ENCODE measurements at places on chromosomes 4 and X.

DNA sequence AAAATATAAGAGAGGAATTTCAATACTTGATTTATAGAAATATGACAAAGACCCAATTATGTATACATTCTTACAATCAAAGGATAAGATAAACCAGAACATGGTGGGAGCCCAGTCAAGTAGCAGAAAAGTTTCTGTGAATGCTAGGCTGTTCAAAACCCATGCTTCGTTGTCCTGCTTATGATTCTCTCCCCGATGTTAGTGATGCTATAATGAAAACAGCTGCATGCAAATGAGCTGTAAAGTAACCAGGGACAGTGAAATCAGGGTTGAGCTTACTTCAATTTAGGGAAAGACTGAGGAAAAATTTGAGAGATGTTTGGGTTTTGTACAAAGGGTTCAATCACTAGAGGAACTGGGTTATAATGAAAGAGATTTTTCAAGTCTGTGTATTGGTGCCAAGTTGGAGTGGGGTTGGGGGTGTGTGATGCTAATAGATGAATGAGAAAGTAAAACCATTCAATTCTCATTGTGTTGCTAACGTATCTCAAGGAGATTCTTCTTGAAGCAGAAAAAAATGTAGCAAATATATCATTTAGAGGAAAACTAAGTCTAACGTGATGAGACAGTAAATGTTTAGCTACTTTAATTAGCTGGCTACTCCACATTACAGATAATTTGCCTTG lies 59.3 kb upstream of the PPP1R2C start:
- no peak for DNase-seq

DNA sequence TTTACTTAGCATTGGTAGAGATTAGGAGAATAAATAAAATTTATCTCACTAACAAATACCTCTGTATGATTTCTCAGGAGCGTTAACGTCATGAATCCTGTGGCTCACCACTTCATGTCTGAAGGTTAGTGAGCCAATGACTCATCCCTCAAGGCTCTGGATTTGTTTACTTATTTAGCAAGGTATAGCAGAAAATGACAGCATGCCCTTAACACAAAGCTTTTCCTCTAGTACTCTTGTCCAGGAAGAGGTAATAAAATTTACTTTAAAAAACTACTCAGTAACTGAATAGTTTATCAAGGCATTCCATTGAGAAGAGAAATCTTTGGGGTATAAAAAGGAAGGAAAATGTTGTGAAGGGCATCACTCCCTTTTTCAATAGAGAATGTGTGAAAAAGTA lies 823.8 kb downstream of the CCSER1 start:
- peak; percentile 84 for DNase-seq

DNA sequence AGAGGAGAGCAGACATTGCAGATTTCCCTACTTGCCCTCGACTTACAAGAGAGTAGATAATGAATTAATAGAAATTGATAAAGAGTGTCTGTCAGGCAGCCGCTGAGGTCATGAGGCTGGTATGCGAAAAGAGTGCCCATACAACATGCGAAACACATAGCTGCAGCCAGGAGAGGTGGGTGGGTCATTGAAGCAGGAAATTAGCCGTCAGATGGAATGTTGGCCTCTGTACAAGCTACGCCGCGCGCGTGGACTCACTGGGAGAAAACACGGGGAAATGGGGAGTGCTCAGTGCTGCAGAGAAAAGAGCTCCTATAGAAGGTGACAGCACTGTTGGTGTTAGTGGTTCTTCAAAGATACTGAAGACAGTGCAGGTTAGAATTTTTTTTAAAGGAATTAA lies 125.1 kb downstream of the RAPGEF2 start:
- DNase-seq: peak; percentile 94

GRCh38 chrX:133689997-133690599 lies 274.8 kb upstream of the GPC4 start:
- DNase-seq: no peak

DNA sequence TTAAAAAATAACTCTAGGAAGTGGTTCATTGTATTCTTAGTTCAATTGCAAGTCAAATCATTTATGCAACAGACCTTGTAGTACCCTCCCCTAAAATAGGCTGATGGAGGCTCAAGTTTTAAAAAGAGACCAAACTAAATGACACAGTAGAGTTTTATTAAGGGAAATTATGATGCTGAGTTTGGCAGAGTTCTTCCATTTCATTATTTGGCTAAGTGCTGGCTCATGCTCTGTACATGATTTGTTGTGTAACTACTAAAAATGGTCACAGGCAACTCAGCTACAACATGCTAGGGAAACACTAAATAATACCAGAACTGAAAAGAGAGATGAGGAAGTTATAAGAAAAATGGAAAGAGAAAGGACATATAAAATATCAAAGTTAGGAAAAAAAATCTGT lies 96.1 kb upstream of the TFDP3 start:
- DNase-seq: no peak

DNA sequence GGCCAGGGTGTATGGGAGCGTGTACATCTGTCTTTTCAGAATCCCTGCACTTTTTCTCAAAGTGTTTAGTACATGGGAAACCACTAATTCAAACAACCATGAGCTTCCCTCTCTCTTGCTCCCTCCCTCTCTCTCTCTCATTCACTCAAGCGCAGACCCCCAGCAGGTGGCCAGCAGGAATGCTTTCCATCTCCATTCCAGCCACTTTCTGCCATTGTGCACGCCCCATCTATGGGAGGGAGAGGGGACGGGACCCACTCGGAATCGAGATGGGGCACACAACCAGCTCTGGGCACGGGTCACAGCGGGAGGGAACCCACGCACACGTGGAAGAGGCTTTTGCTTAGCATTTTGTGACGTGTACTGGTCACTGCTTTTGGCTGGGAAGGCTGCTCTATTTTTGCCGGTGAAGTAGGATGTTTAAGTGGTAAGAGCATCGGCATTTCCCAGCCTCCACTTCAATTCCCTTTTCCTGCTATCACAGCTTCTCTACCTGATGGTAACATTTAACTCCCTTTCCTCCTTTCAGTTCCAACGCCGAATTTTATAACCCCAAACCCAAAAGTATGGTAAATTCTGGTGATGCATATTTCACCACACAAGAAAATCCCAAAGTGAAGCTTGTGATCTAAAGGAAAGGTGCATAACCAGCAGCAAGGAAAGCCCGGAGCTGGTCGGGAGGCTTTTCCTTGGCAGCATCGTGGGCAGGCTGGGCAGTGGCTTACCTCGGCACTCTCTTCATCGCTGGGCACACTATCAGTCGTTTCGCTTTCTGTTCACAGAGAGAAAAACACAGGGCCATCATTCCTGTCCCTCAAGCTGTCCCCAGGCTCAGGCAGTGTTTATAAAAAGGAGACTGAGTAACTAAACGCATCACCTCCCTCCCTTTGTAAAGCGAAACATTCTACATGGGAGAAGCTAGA lies 84.1 kb downstream of the IRF2 start:
- no peak for DNase-seq

DNA sequence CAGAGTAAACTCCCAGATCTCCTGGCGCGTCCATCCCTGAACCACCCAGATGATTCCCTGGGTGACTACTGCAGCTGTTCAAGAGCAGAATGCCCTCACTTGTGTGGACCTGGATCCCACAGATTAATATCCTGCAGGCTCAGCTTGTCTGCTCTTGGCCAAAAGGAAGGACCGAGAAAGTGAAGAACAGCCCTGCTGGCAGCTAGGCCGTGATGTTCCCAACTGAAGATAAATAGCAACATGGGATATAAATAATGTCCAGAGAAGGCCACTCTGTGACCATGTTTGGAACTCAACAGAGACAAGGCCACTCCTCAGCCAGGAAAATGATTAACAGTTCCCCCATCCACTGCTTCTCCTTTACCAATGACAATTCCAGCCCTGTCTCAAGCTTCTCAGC lies 21.5 kb downstream of the SUPT20HL2 start:
- DNase-seq: no peak

- peak; percentile 61 for DNase-seq
Observed at GRCh38 chr4:44157611-44158277, 290.9 kb downstream of the KCTD8 start.

DNA sequence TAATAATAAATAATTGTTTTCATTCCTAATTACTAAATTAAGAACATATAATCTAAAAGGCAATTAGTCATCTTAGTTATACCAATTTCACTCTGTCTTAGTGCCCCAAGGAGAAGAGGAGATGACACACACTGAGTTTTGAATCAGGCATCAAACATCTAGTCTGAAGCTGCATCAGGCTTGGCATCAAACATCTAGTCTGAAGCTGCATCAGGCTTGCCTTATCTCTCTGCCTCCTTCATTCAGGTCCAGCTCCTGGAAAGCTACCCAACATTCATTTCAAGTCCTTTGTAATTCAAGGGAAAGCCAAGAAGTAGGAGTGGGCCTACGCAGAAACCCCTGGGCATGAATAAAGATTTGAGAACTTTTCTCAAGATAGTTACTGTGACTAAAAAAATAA lies 62.2 kb downstream of the SH3RF1 start:
- DNase-seq: no peak

DNA sequence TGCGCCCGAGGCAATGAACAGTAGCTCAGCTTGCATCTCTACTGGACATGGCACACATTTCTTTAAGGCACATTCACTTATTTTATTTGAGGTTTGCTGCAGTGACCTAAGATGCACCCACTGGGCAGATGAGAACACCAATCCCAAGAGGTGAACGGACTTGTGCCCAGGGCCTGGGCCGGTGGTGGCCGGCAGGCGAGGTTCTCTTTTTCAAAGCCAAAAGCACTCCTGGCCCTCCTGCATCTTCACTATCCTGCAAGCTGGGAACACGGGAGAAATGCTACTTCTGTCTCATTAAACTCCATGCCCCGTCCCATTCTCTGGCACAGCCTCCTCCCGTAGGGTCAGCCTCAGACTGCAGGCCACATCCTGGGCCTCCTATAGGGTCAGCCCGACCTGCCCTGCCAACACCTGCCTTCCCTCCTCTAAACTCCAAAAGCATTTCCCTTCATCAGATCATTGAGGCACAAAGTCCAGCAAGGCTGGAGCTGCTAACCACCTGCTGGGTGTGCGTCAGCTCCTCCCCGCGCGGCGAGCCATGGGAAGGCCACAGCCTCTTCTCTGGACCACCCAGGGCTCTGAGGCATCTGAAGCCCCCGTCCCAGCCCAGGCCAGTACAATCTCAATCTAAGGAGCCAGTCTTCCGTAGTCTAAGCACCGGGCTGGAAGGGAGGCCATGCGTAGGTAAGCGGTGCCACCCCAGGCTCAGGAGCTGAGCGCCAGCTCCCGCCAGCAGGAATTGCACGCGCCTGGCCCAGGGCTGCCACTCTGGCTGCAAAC lies 166.1 kb downstream of the AFAP1 start:
- DNase-seq: no peak

GRCh38 chr4:140595065-140595464 lies 26.3 kb upstream of the UCP1 start:
- no peak for DNase-seq

- no peak for DNase-seq
Observed at GRCh38 chrX:95836517-95836916, 848.1 kb upstream of the DIAPH2 start.

DNA sequence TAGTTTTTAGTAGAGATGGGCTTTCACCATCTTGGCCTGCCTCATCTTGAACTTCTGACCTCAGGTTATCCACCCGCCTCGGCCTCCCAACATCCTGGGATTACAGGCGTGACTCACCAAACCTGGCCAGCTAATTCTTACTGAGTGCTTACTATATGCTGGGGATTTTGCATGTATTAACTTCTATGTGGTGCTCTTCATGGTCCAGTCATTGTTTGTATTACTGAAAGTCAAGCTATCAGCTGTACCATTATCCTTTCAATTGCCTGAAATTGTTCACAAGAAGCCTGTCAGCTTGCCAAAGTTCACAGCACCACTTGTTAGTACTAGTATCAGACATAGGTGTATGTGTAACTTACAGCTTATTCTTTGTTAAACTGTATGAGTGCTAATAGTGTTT lies 1272.1 kb downstream of the ARAP2 start:
- no peak for DNase-seq

- DNase-seq: no peak
Observed at GRCh38 chr4:168188754-168189153, 96.4 kb downstream of the ANXA10 start.

- peak; percentile 74 for DNase-seq
Observed at GRCh38 chr4:60201052-60201673, 999.0 kb upstream of the ADGRL3 start.

GRCh38 chrX:100600340-100600739 lies 15.6 kb downstream of the TNMD start:
- DNase-seq: no peak

DNA sequence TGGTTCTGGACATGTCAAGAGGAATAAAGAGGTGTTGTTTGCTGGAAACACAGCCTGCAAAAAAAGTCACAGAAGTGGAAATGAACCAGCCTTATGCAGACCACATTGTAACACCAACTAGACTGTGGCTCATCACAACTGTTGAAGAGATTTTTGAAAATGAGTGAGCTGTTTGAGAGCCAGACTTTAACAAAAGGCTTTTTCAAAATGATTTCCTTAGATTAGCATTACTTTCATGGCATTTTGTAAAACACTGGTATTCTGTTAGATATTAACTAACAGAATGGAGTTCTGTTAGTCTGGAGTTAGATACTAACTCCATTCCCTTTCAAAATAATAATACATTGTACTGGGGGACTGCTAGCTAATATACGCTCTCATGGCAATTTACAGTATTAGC lies 60.6 kb upstream of the GABRA2 start:
- DNase-seq: no peak

DNA sequence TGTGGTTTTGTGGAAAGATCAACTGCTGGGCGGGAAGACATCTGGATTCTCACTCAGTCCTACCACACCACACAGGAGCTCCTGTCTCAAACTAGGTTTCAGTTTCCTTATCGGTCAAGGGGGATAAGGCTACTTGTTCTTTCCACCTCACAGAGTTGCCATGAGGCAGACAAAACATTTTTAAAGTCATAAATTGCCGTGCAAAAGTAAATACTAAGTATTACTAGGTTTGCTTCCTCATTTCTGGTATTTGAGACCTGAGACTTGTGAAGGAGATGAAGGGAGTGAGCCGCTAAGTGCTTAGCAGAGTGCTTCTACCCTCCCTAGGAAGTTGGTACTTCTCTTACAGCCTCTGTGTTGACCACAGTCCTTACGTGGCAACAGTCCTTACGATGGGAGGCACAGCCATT lies 1.5 kb downstream of the LAP3 start:
- no peak for DNase-seq

- no peak for DNase-seq
Observed at GRCh38 chr4:73523126-73523525, 41.6 kb downstream of the AFM start.

Measured in astrocyte of the hippocampus (primary cell).